HepG2 (cell line): ENCODE measurements at places on chromosomes 6 and 20. TPM values are rescaled to one million over a fixed set of nuclear protein-coding genes. Genes with fewer than 3 reads are reported as not detected.

The GPX5 gene
- not detected in 2 replicates for total RNA-seq

The TFAP2C gene
- total RNA-seq = not detected in 2 replicates

The DEFB115 gene
- not detected in 2 replicates for total RNA-seq

The SLC2A10 gene
- 9.6 and 16.0 TPM in 2 replicates for total RNA-seq

The HFE gene
- total RNA-seq = 1.9 and 3.7 TPM in 2 replicates

The HNF4A gene
- 169 and 190 TPM in 2 replicates for total RNA-seq

The SRMS gene
- total RNA-seq = not detected in 2 replicates

The IP6K3 gene
- total RNA-seq = 0.11 and 0.44 TPM in 2 replicates

The SLC32A1 gene
- not detected in 2 replicates for total RNA-seq

The CDH26 gene
- 0.40 and 0.45 TPM in 2 replicates for total RNA-seq

The GPLD1 gene
- 6.4 and 7.6 TPM in 2 replicates for total RNA-seq

The TUBB1 gene
- total RNA-seq = 0.11 and 0.17 TPM in 2 replicates

The PARD6B gene
- 22.2 and 26.6 TPM in 2 replicates for total RNA-seq

The DYNLT2 gene
- total RNA-seq = 3.1 and 4.3 TPM in 2 replicates

The MYO6 gene
- 5.4 and 13.1 TPM in 2 replicates for total RNA-seq

The SPATA25 gene
- 3.3 and 7.6 TPM in 2 replicates for total RNA-seq

The ID4 gene
- 0.44 and 0.60 TPM in 2 replicates for total RNA-seq

The C20orf144 gene
- total RNA-seq = 0.09 and 0.14 TPM in 2 replicates

The LRRC73 gene
- 0.11 and 0.17 TPM in 2 replicates for total RNA-seq

The HIVEP1 gene
- total RNA-seq = 7.4 and 11.1 TPM in 2 replicates

The MYT1 gene
- total RNA-seq = 0.42 and 0.58 TPM in 2 replicates

The MYL9 gene
- 2.2 and 2.7 TPM in 2 replicates for total RNA-seq

The SAMD10 gene
- 5.1 and 6.1 TPM in 2 replicates for total RNA-seq

The REM1 gene
- total RNA-seq = not detected in 2 replicates

The PGK2 gene
- total RNA-seq = not detected in 2 replicates

The HLA-C gene
- total RNA-seq = 31.5 and 77.1 TPM in 2 replicates

The GRM1 gene
- 0.09 TPM in 1 of 2 replicates, not detected in the other for total RNA-seq

The COL9A3 gene
- 53.3 and 204 TPM in 2 replicates for total RNA-seq

The SLC13A3 gene
- total RNA-seq = 27.9 and 66.5 TPM in 2 replicates

The SLA2 gene
- 1.6 and 1.8 TPM in 2 replicates for total RNA-seq

The C6orf15 gene
- not detected in 2 replicates for total RNA-seq

The SNAP25 gene
- total RNA-seq = not detected in 2 replicates

The KCNK5 gene
- total RNA-seq = 0.04 TPM in 1 of 2 replicates, not detected in the other

The UBD gene
- total RNA-seq = 172 and 244 TPM in 2 replicates
